ENCODE measurements at places on chromosomes 5 and 9.

- ATAC-seq: no peak
- H3K27me3 ChIP-seq: no peaks in the 10 kb centered on the region
- no peaks in the 10 kb centered on the region for H3K36me3 ChIP-seq
- no peak overlapping the region for H3K4me3 ChIP-seq
- H3K27ac ChIP-seq: no peak overlapping the region
Observed at GRCh38 chr9:105178076-105178475, 66.4 kb upstream of the SLC44A1 start.

- no peak overlapping the region for H3K27ac ChIP-seq
- ATAC-seq: no peak
- H3K4me1 ChIP-seq: no peaks in the 10 kb centered on the region
- no peak overlapping the region for H3K4me3 ChIP-seq
- H3K27me3 ChIP-seq: peaks cover 33% of the 10 kb centered on the region
- H3K36me3 ChIP-seq: no peaks in the 10 kb centered on the region
Observed at GRCh38 chr5:66323529-66323895, 179.4 kb downstream of the SREK1 start.

DNA sequence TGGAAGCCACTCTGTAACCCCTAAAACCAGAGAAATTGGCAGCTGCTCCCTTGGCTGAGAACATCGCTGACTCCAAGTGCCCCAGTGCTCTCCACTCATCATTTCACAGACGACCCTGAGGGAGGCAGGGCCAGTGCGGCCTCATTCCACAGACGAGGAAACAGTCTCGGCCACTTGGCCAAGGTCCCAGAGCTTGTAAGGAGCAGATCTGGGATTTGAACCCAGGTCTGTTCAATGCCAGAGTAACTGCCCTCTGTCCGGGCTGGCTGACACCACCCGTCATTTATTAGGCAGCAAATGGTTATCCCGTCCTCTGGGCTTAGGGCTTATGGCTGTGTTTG is 19.9 kb upstream of the IER5L start:
- H3K4me3 ChIP-seq: no peak overlapping the region
- no peak overlapping the region for H3K27ac ChIP-seq
- H3K27me3 ChIP-seq: peaks cover 55% of the 10 kb centered on the region
- peaks cover 6% of the 10 kb centered on the region for H3K4me1 ChIP-seq
- H3K36me3 ChIP-seq: no peaks in the 10 kb centered on the region

- peak overlapping the region; percentile 87 for H3K27ac ChIP-seq
- no peaks in the 10 kb centered on the region for H3K27me3 ChIP-seq
- H3K36me3 ChIP-seq: peaks cover 54% of the 10 kb centered on the region
- H3K4me1 ChIP-seq: peaks cover 34% of the 10 kb centered on the region
Observed at GRCh38 chr5:158699298-158699880, 400.3 kb downstream of the EBF1 start.

DNA sequence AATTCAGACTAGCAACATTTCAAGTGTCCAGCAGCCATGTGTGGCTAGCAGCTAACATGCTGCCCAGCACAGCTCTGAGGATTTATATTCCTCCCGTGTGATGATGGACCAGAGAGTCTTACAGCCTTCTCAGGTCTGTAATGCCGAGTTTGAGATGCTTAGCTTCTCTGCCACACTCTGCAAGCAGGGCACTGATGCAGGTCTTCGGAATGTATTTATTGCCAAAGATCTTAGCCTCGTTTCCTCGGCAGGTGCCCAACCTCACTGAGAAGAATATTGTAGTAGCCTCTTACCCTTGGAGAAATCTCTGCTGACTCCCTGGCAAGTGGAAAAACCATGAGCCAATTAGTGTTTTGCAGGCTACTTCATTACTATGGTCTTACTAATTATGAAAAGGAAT is 3.7 kb upstream of the RAI14 start:
- no peak overlapping the region for H3K27ac ChIP-seq
- no peak for ATAC-seq
- no peaks in the 10 kb centered on the region for H3K36me3 ChIP-seq

- H3K4me3 ChIP-seq: no peak overlapping the region
- no peak overlapping the region for H3K27ac ChIP-seq
- H3K4me1 ChIP-seq: no peaks in the 10 kb centered on the region
- no peaks in the 10 kb centered on the region for H3K36me3 ChIP-seq
Observed at GRCh38 chr5:158648631-158649030, 451.1 kb downstream of the EBF1 start.

GRCh38 chr5:95782181-95782580 is 40.3 kb downstream of the GLRX start:
- H3K4me3 ChIP-seq: no peak overlapping the region
- no peak overlapping the region for H3K27ac ChIP-seq
- peaks cover 13% of the 10 kb centered on the region for H3K4me1 ChIP-seq
- H3K36me3 ChIP-seq: no peaks in the 10 kb centered on the region
- ATAC-seq: no peak

GRCh38 chr5:38451074-38451725 is 105.2 kb downstream of the LIFR start:
- H3K27me3 ChIP-seq: peaks cover 54% of the 10 kb centered on the region
- H3K4me3 ChIP-seq: no peak overlapping the region
- peaks cover 10% of the 10 kb centered on the region for H3K4me1 ChIP-seq
- ATAC-seq: no peak
- no peak overlapping the region for H3K27ac ChIP-seq

DNA sequence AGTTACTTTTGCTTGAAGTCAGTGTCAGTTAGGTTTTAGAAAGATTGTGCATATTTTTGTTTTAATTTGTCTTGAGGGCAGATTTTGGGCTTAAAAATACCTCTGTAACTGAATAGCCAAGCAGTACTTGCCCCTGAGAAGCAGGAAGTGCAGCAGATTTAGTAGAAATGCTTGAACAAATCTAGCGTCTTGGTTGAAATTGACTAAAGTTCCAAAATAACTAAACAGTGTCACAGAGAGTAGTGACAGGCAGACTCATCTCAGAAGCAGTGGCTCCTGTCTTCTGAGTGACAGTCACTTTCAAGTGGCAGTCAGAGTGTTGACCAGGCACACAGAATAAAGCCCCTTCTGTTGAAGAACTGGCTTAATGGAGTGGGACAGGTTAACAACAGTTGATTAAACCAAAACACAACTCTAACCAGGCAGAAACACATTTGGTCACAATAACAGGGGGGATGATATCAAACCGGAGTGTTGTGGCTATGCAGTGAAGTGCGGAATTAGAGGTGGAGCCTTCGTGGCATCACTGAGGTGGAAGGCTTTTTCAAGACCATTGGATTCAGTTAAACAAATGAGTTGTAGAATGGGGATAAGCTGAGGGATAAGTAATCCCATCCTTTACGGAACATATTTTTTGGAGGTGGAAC is 29.1 kb downstream of the TRIO start:
- H3K36me3 ChIP-seq: no peaks in the 10 kb centered on the region
- peak; percentile 69 for ATAC-seq
- no peaks in the 10 kb centered on the region for H3K27me3 ChIP-seq
- H3K4me3 ChIP-seq: peak overlapping the region; percentile 54
- peaks cover 67% of the 10 kb centered on the region for H3K4me1 ChIP-seq
- peak overlapping the region; percentile 88 for H3K27ac ChIP-seq

- H3K36me3 ChIP-seq: peaks cover 4% of the 10 kb centered on the region
- H3K27ac ChIP-seq: no peak overlapping the region
- peaks cover 56% of the 10 kb centered on the region for H3K27me3 ChIP-seq
- no peak for ATAC-seq
Observed at GRCh38 chr9:111034898-111035539, 3.3 kb downstream of the LPAR1 start.

GRCh38 chr5:119212676-119213075 is 141.8 kb downstream of the DMXL1 start:
- H3K27me3 ChIP-seq: no peaks in the 10 kb centered on the region
- peaks cover 40% of the 10 kb centered on the region for H3K36me3 ChIP-seq
- no peak for ATAC-seq
- H3K4me1 ChIP-seq: peaks cover 11% of the 10 kb centered on the region
- peak overlapping the region; percentile 31 for H3K27ac ChIP-seq
- no peak overlapping the region for H3K4me3 ChIP-seq

DNA sequence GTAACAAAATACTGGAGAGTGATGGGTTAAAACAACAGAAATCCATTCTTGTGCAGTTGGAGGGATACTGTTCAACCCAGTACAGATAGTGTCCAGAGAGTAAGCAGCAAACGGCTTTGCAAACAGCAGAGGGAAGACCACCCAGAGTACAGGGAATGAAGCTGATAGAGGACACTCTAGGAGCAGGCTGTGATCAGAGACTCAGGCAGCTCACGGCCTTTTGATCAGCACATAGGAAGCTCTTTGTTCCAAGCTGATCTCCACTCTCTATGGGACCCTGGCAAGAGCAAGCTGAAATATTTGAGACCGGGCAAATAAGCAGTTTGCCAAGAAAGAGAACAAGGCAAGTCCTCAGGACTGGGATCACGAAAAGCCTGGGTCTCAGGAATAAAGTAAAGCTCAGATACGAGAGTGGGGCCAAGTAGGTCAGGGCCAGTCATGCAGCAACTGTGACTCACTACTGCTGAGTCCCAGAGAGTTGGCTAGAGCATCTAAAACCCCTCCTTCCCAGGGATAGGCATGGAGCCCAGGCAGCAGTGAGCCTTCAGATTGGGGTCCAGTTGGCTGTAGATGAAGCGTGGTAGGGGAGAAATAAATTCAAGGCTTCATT is 52.4 kb downstream of the MELK start:
- H3K4me3 ChIP-seq: no peak overlapping the region
- ATAC-seq: no peak
- H3K4me1 ChIP-seq: no peaks in the 10 kb centered on the region
- H3K36me3 ChIP-seq: no peaks in the 10 kb centered on the region
- no peaks in the 10 kb centered on the region for H3K27me3 ChIP-seq

GRCh38 chr5:174101195-174101730 is 55.8 kb downstream of the NSG2 start:
- ATAC-seq: no peak
- H3K36me3 ChIP-seq: no peaks in the 10 kb centered on the region

DNA sequence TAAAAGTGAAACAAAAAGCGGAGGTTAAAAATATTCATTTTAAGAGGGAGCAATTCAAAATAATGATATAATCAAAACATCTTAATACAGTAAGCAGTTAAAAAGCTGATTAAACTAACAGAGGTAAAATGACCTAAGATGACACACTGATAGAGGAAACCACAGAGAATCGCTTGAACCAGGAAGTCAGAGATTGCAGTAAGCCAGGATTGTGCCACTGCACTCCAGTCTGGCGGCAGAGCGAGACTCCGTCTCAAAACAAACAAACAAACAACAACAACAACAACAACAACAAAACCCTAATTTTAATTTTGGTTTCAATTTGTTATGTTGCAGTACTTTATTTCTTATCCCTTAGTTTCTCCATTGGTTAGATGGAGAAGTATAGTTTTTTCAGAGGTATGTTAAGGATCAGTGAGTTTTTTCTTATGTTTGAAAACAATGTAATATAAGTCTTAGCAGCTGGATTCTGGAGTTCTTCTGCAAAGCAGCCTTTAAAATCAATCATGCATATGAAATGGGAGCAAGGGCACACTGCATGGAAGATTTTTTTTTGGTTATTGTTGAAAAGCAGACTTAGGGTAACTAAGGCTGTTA is 58.5 kb downstream of the MLANA start:
- peaks cover 6% of the 10 kb centered on the region for H3K4me1 ChIP-seq
- no peak overlapping the region for H3K4me3 ChIP-seq
- no peaks in the 10 kb centered on the region for H3K27me3 ChIP-seq
- peak overlapping the region; percentile 37 for H3K27ac ChIP-seq
- no peaks in the 10 kb centered on the region for H3K36me3 ChIP-seq

GRCh38 chr9:130467316-130467715 is 22.6 kb downstream of the ASS1 start:
- no peak overlapping the region for H3K27ac ChIP-seq
- H3K4me3 ChIP-seq: no peak overlapping the region
- ATAC-seq: no peak
- H3K36me3 ChIP-seq: no peaks in the 10 kb centered on the region
- H3K4me1 ChIP-seq: no peaks in the 10 kb centered on the region

GRCh38 chr5:132459031-132459982 is 31.3 kb downstream of the IRF1 start:
- H3K27ac ChIP-seq: peak overlapping the region; percentile 90
- peaks cover 19% of the 10 kb centered on the region for H3K36me3 ChIP-seq
- no peaks in the 10 kb centered on the region for H3K27me3 ChIP-seq
- ATAC-seq: no peak
- no peak overlapping the region for H3K4me3 ChIP-seq
- H3K4me1 ChIP-seq: peaks cover 87% of the 10 kb centered on the region

GRCh38 chr5:101047181-101047580 is 144.1 kb upstream of the ST8SIA4 start:
- H3K36me3 ChIP-seq: no peaks in the 10 kb centered on the region
- H3K4me3 ChIP-seq: no peak overlapping the region
- no peak overlapping the region for H3K27ac ChIP-seq
- H3K4me1 ChIP-seq: no peaks in the 10 kb centered on the region
- no peak for ATAC-seq
- no peaks in the 10 kb centered on the region for H3K27me3 ChIP-seq

DNA sequence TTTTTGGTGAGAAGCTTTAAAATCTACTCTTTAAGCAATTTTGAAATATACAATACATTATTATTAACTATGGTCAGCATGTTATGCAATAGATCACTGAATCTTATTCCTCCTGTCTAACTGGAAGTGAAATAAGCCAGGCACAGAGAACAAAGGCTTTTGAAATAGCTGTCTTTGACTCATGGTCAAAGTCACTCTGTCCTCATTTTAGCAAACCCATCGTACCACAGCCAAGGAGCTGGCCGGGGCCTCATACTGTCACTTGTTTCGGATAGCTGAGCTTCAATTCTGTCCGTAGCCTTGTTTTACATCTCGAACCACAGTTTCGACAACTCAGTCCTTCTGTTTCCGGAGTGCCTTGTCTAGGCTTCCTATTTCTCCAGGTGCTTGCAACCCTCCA is 19.2 kb downstream of the ADCY2 start:
- H3K27me3 ChIP-seq: no peaks in the 10 kb centered on the region
- ATAC-seq: no peak
- H3K27ac ChIP-seq: no peak overlapping the region
- no peak overlapping the region for H3K4me3 ChIP-seq
- no peaks in the 10 kb centered on the region for H3K4me1 ChIP-seq

- peaks cover 17% of the 10 kb centered on the region for H3K4me1 ChIP-seq
- H3K27me3 ChIP-seq: peaks cover 63% of the 10 kb centered on the region
- no peak overlapping the region for H3K27ac ChIP-seq
- no peak for ATAC-seq
- H3K4me3 ChIP-seq: no peak overlapping the region
Observed at GRCh38 chr9:137299938-137300337, 2.1 kb downstream of the NRARP start.

- peaks cover 9% of the 10 kb centered on the region for H3K4me1 ChIP-seq
- no peak overlapping the region for H3K27ac ChIP-seq
- H3K4me3 ChIP-seq: peak overlapping the region; percentile 34
- peaks cover 60% of the 10 kb centered on the region for H3K27me3 ChIP-seq
Observed at GRCh38 chr9:76691517-76692313, 72.5 kb upstream of the PCA3 start.

DNA sequence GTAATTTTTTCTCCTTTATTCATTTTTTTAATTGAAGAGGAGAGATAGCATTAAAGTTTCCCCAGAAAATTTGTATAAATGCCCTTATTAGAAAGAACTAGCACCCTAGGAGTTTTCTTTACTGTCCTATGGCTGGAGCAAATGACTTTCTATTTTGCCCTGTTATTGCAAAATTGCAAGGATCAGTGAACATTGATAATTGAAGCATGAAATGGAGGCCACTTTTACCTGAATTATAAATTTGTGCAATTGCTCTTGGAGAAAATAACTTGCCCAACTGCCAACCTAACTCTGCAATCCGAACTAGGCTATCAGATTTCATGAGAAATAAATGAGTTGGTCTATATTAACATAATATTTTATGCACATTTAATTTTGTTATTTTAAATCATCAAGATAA is 111.9 kb downstream of the MTRR start:
- no peaks in the 10 kb centered on the region for H3K36me3 ChIP-seq
- no peak for ATAC-seq
- H3K27ac ChIP-seq: no peak overlapping the region
- no peaks in the 10 kb centered on the region for H3K4me1 ChIP-seq

GRCh38 chr5:113606298-113607134 is 93.0 kb downstream of the YTHDC2 start:
- H3K4me3 ChIP-seq: no peak overlapping the region
- no peaks in the 10 kb centered on the region for H3K4me1 ChIP-seq
- H3K36me3 ChIP-seq: no peaks in the 10 kb centered on the region
- ATAC-seq: peak; percentile 68
